Hematopoietic multipotent progenitor cell treated with erythropoietin and hydrocortisone succinate and interleukin-3 and kit ligand, for 4 days (in vitro differentiated cells): ENCODE measurements at places on chromosomes 5 and 9.

- DNase-seq = peak; percentile 76
These were observed 1.1 kb upstream of the TENT4A start for GRCh38 chr5:6712142-6712576.

- no peak for DNase-seq
These were observed 96.2 kb downstream of the TSSK1B start for GRCh38 chr5:113338628-113339027.

DNA sequence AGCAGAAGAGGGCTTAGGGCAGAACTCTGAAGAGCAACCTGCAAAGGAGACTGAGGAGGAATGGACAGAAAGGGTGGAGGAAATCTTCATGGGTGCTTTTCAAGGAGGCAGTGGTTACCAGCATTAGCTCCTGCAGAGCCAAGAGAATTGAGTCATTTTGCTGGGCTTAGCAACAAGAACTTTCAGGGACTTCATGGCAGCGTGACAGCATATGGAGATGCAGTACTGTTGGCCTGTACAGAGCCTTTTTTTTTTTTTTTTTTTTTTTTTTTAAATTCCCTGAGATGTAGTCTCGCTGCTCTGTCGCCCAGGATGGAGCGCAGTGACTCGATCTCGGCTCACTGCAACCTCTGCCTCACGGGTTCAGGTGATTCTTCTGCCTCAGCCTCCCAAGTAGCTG lies 296.0 kb upstream of the DMRT1 start:
- DNase-seq = no peak

DNA sequence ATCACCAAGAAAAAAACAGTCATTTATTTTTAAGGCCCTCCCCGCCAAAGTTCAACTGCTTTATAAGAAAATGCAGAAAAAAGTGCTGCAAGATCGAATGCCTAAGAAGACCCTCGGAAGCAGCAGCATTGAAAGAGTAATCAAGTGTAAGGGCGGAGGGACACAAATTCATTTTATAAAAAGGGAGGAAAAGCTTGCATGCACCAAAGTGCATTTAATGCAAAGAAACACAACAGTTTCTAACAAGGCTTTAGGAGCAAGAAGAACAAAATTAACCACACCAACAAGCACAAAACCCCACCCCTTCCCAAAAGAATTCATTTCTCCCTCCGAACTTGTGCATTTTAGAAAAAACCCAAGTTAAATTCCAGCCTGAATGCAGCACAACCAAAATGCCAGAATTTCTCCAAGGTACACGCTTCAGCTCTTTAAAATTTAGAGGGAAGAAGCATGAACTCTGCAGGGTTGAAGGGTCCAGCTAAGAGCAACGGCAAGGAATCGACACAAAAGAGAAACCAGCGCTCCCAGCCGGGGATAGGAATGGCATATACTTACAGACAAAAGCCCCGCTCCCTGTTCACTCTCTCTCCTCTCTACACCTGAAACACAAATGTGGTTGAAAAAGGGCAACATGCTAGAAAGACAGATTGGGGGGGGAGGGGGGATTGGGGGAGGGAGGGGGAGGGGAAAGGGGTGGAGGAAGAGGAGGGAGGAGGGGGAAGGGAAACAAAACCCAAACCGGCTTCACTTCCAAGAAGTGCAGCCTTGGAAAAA lies at the start of gene NREP:
NREP (minus strand) TSS at position 614 of the 774 bp plus-strand sequence. CDS start 1,422 bp downstream, outside the sequence.
- DNase-seq = peak; percentile 49
